ENCODE measurements at places on chromosomes 1 and 21. TPM values are rescaled to one million over a fixed set of nuclear protein-coding genes. Genes with fewer than 3 reads are reported as not detected.

Gene SLC9A1
- 8.4 TPM for total RNA-seq

Gene ARHGEF19
- 7.9 TPM for total RNA-seq

Gene HIVEP3
- 2.5 TPM for total RNA-seq

Gene PER3
- 2.7 TPM for total RNA-seq

Gene BTBD19
- total RNA-seq = 1.4 TPM

Gene CFAP74
- not detected for total RNA-seq

Gene CFHR1
- 0.10 TPM for total RNA-seq

Gene CD5L
- total RNA-seq = not detected

Gene GFI1
- total RNA-seq = 3.2 TPM

Gene ACADM
- 78.3 TPM for total RNA-seq

Gene DNAJC28
- 2.0 TPM for total RNA-seq

Measured in SJCRH30 (cell line).